ENCODE measurements at places on chromosomes 16 and 17. TPM values are rescaled to one million over a fixed set of nuclear protein-coding genes. Genes with fewer than 3 reads are reported as not detected.

- peak; percentile 89 for DNase-seq
These were observed 24.8 kb upstream of the MRPS23 start for GRCh38 chr17:57874434-57875289.

The ARHGDIG gene
- total RNA-seq, result 2.6 TPM

DNA sequence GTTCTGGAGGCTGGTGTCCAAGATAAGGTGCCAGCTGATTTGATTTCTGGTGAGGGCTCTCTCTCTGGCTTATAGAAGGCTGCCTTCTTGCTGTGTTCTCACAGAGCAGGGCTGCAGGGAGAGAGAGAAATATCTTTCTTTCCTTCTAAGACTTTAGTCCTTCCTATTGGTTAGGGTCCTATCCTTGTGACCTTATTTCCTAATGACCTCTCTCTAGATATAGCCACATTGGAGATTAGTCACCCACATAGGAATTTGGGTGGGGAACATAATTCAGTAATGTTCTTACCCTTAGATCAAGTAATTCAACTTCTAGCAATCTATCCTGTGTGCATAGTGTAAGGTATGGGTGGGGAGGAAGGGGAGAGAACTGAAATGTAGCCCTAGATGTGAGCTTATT, 18.0 kb upstream of the ABCA5 start:
- DNase-seq, result no peak

The CCL17 gene
- total RNA-seq, result not detected

DNA sequence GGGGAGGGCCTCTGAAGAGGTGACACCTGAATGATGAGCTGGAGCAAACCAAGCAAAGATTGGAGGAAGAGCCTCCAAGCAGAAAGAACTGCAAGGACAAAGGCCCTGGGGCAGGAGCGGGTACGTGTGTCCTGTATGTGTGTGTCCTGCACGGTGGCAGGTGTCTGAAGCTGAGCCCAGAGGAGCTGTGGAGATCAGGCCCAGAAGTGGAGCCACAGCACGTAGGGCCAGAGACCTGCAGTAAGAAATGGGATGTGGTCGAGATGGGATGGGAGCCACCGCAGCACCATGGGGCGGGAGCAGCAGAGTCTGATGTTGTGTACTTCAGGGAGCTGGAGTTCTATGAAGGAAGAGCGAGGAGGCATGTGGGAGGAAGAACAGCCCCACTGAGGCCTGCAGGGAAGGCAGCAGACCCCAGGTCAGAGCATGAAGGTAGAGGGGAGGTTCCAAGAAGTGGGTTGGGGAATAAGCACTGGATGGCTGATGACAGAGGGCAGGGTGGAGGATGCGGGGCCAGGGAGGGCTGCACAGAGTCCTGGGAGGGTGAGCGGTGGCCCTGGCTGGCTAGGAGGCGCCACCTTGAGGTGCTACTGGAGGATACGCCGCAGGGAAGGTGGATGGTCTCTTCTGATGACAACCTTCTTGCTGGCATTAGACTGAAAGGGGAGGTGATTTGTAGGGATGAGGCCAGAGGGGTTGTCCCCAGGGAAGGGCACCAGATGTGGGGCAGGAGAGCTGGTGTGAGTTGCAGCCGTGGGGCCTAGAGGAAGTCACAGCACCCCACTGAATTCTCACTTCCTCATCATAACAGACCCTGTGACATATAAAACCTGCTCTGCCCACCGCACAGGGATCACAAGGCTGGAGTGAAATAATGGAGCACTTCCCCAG, 10.6 kb upstream of the CETP start:
- no peak for DNase-seq

DNA sequence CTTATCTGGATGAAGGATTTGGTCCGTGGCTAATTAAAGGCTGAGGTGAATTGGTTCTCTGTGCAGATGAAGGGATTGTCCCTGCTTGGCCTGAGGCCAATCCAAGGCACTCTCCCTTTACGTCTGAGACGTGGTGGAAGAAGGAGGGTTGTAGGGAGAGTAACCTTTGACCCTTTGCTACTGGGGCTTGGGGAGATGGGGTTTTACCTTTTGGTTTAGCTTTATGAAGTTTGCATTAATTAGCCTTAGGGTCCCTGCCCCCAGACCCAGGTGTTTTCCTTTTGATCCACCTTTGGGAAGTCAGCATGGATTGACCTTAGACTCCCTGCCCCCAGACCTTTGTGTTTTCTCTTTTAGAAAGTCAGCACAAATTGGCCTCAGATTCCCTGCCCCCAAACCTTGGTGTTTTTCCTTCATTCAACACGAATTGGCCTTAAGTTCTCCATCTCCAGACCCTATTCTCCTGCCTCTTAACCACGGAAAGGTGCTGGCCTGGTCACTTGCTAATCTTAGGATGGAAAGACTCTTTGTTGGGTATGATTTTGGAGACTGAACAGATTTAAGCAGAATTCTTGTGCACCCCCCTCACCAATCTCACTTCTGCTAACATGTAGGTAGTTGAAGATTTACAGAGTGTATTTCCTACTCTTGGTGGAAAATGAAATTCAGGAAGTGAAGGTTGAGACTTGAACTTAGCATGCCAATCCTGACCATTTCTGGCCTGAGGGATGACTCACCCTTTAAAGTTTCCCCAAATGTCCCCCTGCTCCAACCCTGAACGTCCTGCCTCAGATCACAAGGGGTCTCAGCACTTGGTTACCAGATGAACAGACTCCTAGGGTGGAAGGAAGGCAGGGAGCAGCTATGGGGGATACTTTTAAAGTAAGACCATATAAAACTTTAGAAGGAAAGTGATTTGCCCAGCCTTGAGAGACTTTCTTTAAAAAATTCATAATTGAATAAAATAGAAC, 23.1 kb upstream of the MMD start:
- DNase-seq, result no peak

DNA sequence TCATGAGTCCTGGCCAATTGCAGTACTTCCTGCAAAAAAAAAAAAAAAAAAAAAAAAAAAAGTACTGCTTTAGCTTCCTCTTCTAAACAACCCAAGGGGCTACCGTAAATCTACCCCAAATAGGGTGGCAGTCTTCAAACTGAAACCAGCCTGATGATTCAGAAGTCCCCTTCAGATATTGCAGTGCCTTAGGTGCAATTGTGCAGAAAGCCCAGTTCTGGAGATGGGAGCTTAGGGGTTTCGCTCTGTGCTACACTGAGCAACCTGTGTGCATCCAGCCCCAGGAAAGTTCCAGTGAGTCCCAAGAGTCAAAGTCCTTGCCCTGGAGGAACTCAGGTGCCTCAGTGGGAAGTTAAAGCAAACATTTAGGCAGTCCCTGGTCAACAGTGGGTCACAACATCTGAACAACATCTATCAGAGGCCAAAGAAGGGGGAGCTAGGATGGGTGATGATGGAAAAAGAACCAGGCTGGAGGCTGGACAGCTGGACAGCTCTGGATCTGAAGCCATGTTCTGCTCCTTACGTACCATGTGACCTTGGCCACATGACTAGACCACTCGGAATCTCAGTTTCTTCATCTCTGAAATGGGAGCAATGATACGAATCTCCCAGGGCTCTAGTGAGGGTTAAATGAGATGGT, 6.7 kb upstream of the CIITA start:
- no peak for DNase-seq

GRCh38 chr17:54418467-54418866, 482.2 kb upstream of the TOM1L1 start:
- DNase-seq, result no peak

DNA sequence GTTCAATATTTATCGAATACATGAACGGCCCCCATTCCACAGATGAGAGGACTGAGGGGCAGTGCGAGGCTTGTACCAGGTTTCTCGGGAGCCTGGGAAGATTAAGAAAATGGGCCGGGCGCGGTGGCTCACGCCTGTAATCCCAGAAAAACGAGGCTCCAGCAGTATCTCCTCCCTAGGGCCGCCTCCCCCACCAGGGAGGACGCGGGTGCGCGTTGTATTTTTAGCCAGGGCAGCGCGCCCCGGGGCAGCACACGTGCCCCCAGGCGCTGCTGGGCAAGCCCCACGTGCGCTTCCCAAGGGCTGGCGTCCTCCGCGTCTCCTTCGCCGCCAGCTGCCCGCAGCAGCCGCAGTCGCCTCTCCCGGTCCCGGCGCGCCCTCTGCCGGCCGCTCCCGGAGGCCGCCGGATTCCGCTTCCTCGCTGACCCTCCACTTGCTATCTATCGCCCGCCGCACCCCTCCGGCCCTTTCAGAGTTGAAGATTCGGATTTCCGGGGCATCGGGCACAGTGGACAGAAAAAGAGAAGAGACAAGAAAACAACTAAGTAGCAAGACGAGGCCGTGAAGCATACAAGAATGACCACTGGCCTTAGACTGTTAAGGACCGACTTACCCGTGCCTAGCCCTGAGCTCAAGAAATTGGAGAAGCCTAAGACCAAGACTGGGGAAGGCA, 1.9 kb upstream of the YBX2 start:
- DNase-seq, result peak; percentile 70

The PPP1R1B gene
- 8.6 TPM for total RNA-seq

The CDH16 gene
- total RNA-seq, result not detected

GRCh38 chr17:8614988-8615387, 15.5 kb downstream of the MYH10 start:
- no peak for DNase-seq

DNA sequence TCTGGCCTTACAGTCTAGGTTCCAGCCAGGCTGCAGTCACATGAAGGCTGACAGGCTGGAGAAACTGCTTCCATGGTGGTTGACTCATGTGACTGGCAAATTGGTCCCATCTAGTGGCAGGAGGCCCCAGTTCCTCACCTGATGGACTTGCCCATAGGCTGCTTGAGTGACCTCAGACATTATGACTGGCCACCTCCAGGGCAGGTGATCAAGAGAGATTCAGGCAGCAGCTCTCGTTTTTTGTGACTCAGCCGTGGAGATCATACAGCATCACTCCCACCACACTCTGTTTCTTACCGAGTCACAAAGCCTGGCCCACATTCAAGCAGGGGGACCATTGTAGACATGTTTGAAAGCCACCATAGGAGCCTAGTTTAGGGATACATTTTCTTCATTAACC, 34.5 kb downstream of the SIAH1 start:
- DNase-seq, result no peak

GRCh38 chr16:17471719-17472461, 1.1 kb upstream of the XYLT1 start:
- no peak for DNase-seq

- DNase-seq, result no peak
These were observed 4.4 kb downstream of the UBALD1 start for GRCh38 chr16:4610011-4611005.

GRCh38 chr16:48444574-48444973, 59.4 kb upstream of the SIAH1 start:
- no peak for DNase-seq

The MYH8 gene
- total RNA-seq, result not detected

The RNF135 gene
- total RNA-seq, result 1.2 TPM

DNA sequence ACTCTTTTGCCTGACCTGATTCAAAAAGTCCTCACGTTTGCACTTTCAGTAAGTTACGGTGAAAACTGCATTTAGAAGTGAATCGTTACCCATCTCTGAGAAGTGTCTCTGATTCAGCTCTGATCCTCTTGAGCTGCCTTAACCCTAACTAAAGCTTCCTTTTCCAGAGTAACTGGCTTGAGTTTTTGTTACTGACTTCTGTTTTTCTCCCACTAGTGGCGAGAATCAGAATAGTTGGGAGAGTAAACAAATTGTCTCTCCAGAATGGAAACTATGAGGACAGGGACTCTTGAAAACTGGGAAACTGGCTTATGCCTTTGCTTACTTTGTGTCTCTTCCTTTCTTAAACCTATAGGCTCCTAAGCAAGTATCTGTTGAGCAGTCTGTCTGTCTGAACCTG, 31.3 kb upstream of the KPNB1 start:
- DNase-seq, result no peak

- no peak for DNase-seq
These were observed 591 bp downstream of the NPW start for GRCh38 chr16:2019921-2020831.

DNA sequence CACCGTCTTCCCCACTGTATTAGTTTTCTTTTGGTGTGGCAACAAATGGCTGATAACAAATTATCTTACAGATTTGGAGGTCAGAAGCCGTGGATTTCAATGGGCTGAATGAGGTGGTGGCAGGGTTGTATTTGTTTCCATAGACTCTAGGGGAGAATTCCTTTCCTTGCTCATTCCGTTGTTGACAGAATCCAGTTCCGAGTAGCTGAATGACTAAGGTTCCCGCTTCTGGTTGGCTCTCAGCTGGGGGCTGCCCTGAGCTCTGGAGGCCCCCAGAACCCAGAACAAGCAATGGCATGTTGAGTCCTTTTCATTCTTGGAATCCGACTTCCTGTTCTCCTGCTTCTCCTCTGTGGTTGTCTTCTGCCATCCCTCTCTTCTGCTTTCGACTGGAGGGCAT, 280.4 kb downstream of the SNX29 start:
- DNase-seq, result no peak

The LAT gene
- not detected for total RNA-seq

The HASPIN gene
- total RNA-seq, result 11.7 TPM

- no peak for DNase-seq
These were observed 40.6 kb upstream of the CDH1 start for GRCh38 chr16:68696514-68696913.

DNA sequence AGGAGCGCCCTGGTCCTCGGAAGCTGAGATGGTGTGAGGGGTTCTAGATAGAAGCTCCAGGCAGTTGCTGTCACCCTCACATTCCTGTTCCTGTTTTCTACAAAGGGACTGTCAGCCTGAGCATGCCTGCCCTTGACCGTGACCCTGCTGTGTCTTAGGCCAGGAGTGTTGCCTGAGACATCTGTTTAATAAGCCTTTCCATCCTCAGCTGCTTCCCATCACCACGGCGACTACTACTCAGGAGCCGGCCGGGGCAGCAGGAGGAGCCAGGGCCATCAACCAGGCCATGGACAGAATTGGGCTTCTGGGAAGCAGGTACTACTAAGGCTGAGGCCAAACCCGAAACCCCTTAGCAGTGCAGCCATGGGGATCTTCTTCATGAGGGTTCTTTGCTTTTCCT, 151.4 kb downstream of the KATNIP start:
- DNase-seq, result no peak

GRCh38 chr16:84795329-84796053, 24.3 kb upstream of the CRISPLD2 start:
- DNase-seq, result no peak

- DNase-seq, result no peak
These were observed 3.3 kb downstream of the UBTF start for GRCh38 chr17:44216173-44216572.

The SOX15 gene
- 6.8 TPM for total RNA-seq

The MGAT5B gene
- 3.7 TPM for total RNA-seq

The FNDC8 gene
- not detected for total RNA-seq

DNA sequence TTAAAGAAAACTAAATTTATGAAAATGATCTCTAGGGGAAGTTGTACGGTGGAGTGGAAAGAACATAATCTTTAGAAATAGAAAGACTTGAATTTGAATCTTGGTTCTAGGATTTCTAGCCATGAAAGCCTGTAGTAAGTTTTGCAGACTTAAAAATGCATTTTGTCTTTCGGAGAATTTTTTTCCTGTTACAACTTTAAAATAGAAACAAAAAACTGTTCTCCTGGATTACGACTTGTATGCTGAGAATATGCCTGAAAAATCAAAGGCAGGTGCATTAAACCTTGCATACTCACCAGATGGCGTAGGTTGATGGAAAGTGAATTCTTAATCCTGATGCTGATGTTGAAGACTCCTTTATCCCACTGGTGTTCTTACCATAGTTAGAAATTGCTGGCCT, 7.5 kb upstream of the MPHOSPH6 start:
- DNase-seq, result no peak

- no peak for DNase-seq
These were observed 37.3 kb downstream of the PLCG2 start for GRCh38 chr16:81816351-81816750.

The NECAB2 gene
- 9.2 TPM for total RNA-seq

- DNase-seq, result no peak
These were observed 47.5 kb downstream of the NT5M start for GRCh38 chr17:17350491-17351355.

- no peak for DNase-seq
These were observed 68.8 kb downstream of the ITFG1 start for GRCh38 chr16:47392081-47392480.

GRCh38 chr16:49929626-49930025, 73.7 kb upstream of the ZNF423 start:
- DNase-seq, result no peak

The HSF5 gene
- not detected for total RNA-seq

Data from G401 (cell line).